Thyroid gland (tissue), 4 donors: ENCODE measurements at places on chromosomes 7 and 10. TPM values are rescaled to one million over a fixed set of nuclear protein-coding genes. Genes with fewer than 3 reads are reported as not detected.

GRCh38 chr10:28970231-28970630, 292.9 kb downstream of the BAMBI start:
- H3K27ac ChIP-seq, result no peak overlapping the region
- DNase-seq, result no peak
- no peaks in the 10 kb centered on the region for H3K27me3 ChIP-seq
- no peak overlapping the region for H3K4me3 ChIP-seq
- no peaks in the 10 kb centered on the region for H3K4me1 ChIP-seq

DNA sequence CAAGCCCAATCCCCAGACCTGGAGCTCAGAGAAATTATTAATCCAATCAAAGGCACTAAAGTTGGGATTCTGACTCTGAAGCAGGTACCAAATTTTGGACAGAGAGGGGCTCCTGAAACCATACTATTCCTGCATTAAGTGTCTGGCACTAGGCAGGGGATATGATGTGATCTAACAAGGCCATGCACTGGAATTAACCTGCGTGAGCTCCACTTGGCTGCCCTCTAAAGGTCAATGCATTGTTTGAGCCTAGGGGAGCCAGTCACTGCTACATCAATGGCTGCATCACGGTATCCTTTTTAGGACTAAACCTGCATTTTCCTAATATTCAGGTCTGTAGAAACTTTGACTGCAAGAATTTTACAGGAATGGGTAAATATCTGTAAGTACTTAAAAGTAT, 42.1 kb downstream of the ST8SIA6 start:
- DNase-seq, result no peak
- no peaks in the 10 kb centered on the region for H3K4me1 ChIP-seq
- H3K27me3 ChIP-seq, result no peaks in the 10 kb centered on the region
- no peak overlapping the region for H3K27ac ChIP-seq
- no peak overlapping the region for H3K4me3 ChIP-seq

Gene EVX1
- total RNA-seq, result not detected

GRCh38 chr7:49852619-49853462, 79.4 kb downstream of the VWC2 start:
- no peak overlapping the region for H3K4me3 ChIP-seq
- H3K36me3 ChIP-seq, result no peaks in the 10 kb centered on the region
- no peaks in the 10 kb centered on the region for H3K27me3 ChIP-seq
- DNase-seq, result peak; percentile 55
- no peak overlapping the region for H3K27ac ChIP-seq

Gene CAV2
- total RNA-seq, result 233 TPM

Gene RAPGEF5
- total RNA-seq, result 76.6 TPM

GRCh38 chr7:20562461-20562860, 53.0 kb upstream of the ABCB5 start:
- no peaks in the 10 kb centered on the region for H3K36me3 ChIP-seq
- H3K27ac ChIP-seq, result no peak overlapping the region
- no peak for DNase-seq
- no peaks in the 10 kb centered on the region for H3K27me3 ChIP-seq
- no peaks in the 10 kb centered on the region for H3K4me1 ChIP-seq

- H3K27me3 ChIP-seq, result no peaks in the 10 kb centered on the region
- no peaks in the 10 kb centered on the region for H3K4me1 ChIP-seq
- DNase-seq, result no peak
- no peak overlapping the region for H3K4me3 ChIP-seq
- H3K27ac ChIP-seq, result no peak overlapping the region
- H3K36me3 ChIP-seq, result no peaks in the 10 kb centered on the region
Observed at GRCh38 chr7:90768301-90768700, 172.2 kb downstream of the CDK14 start.

Gene MMP21
- total RNA-seq, result not detected

Gene STK31
- 0.27 TPM for total RNA-seq

Gene CUX1
- 93.8 TPM for total RNA-seq

Gene MYPN
- 0.11 TPM for total RNA-seq

DNA sequence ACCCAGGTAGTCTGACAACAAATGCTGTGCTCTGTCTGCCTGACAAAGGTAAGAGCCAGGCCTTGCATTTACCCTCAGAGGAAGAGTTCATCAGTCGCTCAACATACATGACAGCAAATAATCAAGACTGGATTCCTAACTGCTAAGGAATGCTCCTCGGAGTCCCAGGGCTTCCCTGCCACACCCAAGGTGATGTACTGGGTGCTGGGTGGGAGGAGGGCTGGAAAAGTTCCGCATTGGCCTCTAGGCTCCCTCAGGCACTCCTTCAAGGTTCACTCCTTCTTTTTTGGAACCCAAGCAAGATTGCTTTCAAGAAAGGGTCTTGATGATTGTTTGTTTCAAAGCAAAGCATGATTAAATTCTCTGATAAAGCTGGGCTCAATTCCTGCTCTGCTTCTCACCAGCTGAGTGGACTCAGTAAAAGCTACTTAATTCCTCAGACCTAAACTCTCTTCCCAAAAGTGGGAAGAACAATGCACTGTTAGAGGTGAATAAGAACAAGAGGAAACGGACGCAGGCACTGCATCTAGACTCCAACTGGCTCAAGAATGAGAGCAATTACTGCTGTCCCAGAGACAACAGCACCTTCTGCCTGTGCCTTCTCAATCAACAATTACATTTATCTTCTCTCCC, 173.5 kb downstream of the ELMO1 start:
- DNase-seq, result no peak
- H3K27me3 ChIP-seq, result no peaks in the 10 kb centered on the region
- peaks cover 16% of the 10 kb centered on the region for H3K4me1 ChIP-seq
- H3K27ac ChIP-seq, result no peak overlapping the region

- H3K36me3 ChIP-seq, result no peaks in the 10 kb centered on the region
- no peak overlapping the region for H3K27ac ChIP-seq
- no peaks in the 10 kb centered on the region for H3K27me3 ChIP-seq
- H3K4me1 ChIP-seq, result peaks cover 25% of the 10 kb centered on the region
Observed at GRCh38 chr10:51266496-51266895, 192.2 kb downstream of the PRKG1 start.

DNA sequence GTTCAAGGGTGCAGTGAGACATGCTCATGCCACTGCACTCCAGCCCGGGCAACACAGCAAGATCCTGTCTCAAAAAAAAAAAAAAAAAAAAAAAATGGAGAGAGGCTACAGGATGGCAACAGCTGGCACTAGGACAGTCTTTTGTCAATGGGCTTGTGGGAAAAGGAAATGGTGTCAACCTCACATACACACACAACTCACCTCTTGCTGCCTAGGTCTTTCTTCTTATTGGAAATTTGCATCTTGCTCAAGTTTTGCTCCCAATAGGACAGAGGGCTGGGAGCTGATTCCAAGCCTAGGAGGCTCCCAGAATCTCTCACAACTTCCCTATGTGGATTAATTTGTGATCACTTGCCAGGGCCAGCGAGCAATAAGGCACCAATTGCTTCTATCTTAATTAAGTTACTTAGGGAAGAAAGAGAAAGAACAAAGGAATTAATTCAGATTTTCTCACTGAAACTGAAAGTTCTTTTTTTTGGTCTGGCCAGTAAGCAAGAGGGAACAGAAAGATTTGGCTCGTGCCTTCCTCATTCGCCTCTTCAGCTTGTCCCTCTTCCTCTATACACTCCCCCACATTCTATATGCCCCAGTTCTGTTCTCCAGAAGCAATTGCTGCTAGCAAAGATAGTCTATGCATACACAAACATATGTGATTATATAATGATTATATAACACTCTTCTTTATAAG, 33.8 kb downstream of the MAP3K8 start:
- H3K4me3 ChIP-seq, result no peak overlapping the region
- no peak for DNase-seq
- H3K27ac ChIP-seq, result no peak overlapping the region

GRCh38 chr7:73829921-73830680, 695 bp upstream of the CLDN4 start:
- H3K27ac ChIP-seq, result peak overlapping the region; percentile 90
- no peaks in the 10 kb centered on the region for H3K36me3 ChIP-seq
- H3K4me3 ChIP-seq, result no peak overlapping the region
- no peaks in the 10 kb centered on the region for H3K27me3 ChIP-seq

Gene SPDYE9
- total RNA-seq, result not detected

- no peaks in the 10 kb centered on the region for H3K27me3 ChIP-seq
- no peak overlapping the region for H3K4me3 ChIP-seq
- no peaks in the 10 kb centered on the region for H3K4me1 ChIP-seq
- H3K27ac ChIP-seq, result no peak overlapping the region
Observed at GRCh38 chr7:148242294-148242821, 348.2 kb upstream of the C7orf33 start.

GRCh38 chr10:18158773-18159265, 18.6 kb downstream of the CACNB2 start:
- DNase-seq, result no peak
- H3K27me3 ChIP-seq, result no peaks in the 10 kb centered on the region
- H3K4me3 ChIP-seq, result no peak overlapping the region
- H3K36me3 ChIP-seq, result no peaks in the 10 kb centered on the region
- no peaks in the 10 kb centered on the region for H3K4me1 ChIP-seq

DNA sequence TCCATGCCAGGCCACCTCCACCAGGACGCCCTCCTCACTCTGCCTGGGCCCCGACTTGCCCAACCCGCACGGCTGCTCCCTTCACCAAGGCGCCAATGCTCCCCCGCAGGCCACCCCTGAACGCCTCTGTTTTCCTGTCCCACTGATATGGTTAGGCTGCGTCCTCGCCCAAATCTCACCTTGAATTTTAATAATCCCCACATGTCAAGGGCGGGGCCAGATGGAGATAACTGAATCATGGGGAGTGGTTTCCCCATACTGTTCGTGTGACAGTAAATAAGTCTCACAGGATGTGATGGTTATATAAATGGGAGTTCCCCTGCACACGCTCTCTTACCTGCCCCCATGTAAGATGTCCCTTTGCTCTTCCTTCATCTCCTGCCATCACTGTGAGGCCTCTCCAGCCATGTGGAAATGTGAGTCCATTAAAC, 29.8 kb downstream of the RSU1 start:
- H3K4me1 ChIP-seq, result no peaks in the 10 kb centered on the region
- H3K4me3 ChIP-seq, result no peak overlapping the region
- no peak overlapping the region for H3K27ac ChIP-seq
- no peak for DNase-seq
- H3K27me3 ChIP-seq, result no peaks in the 10 kb centered on the region

DNA sequence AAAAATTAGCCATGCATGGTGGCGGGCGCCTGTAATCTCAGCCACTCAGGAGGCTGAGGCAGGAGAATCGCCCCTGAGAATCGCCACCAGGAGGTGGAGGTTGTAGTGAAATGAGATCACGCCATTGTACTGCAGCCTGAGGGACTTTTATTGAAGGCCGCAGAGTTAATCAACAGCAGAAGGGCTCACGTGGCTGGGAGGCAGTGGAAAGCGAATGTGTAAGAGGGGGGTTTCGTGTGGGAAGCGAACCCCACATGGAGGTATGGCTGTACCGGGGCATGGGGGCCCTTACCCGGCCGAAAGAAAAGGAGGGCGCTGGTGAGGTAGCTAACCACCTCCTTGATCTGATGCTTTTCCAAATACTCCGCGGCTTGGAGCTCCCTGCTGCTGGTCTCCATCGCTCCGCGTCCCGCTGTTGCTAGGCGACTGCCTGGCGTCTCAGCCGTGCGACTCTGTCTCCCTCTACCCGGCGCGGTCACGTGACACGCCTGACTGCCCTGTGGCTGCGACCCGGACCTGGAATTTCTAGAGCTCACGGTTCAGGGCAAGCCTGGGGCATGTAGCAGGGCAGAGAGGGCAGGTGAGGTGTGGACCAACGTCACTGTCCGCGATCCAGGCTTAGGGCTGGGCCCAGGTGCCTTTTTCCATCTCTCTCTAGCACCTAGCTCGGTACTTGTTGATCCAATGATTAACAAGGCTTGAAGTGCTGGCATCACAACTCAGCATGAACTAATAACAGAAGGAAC, at the start of gene EFCAB10:
Gene EFCAB10 (minus strand): TSS at position 428 of the 746 bp plus-strand sequence. CDS start 30 bp downstream, at position 398.
- H3K36me3 ChIP-seq, result no peaks in the 10 kb centered on the region
- no peak within 1 kb of the TSS for H3K27ac ChIP-seq
- H3K4me1 ChIP-seq, result peaks cover 5% of the 10 kb centered on the region
- H3K27me3 ChIP-seq, result no peaks in the 10 kb centered on the region

Gene CYP3A4
- not detected for total RNA-seq

Gene PALD1
- 28.2 TPM for total RNA-seq

- H3K4me1 ChIP-seq, result peaks cover 7% of the 10 kb centered on the region
- no peaks in the 10 kb centered on the region for H3K36me3 ChIP-seq
- H3K4me3 ChIP-seq, result no peak overlapping the region
- no peaks in the 10 kb centered on the region for H3K27me3 ChIP-seq
Observed at GRCh38 chr7:122674502-122674901, 24.4 kb downstream of the RNF133 start.

- H3K27ac ChIP-seq, result no peak overlapping the region
- H3K36me3 ChIP-seq, result no peaks in the 10 kb centered on the region
- H3K27me3 ChIP-seq, result no peaks in the 10 kb centered on the region
- DNase-seq, result no peak
Observed at GRCh38 chr10:131993275-131993674, 11.6 kb upstream of the BNIP3 start.

DNA sequence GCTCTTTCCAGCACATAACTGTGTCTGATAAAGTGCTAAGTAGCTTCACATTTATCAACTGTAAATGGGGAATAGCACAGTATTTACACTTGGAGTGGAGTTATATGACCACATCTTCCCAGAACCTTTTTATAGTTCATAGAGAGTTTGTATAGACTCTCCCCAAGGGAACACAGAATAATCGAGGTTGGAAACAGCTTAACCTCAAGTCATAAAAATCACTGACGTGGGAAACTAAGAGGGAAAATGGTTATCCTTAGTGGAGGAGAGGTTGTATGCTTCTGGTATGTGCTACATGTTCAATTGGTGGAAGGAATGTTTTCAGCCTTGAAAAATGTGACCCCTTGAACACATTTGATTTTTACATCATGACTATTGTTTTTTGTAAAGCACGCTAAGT, 167.9 kb upstream of the KIAA1217 start:
- H3K4me1 ChIP-seq, result peaks cover 16% of the 10 kb centered on the region
- H3K27ac ChIP-seq, result no peak overlapping the region
- no peaks in the 10 kb centered on the region for H3K36me3 ChIP-seq
- no peak overlapping the region for H3K4me3 ChIP-seq
- DNase-seq, result no peak

- DNase-seq, result no peak
- no peak overlapping the region for H3K4me3 ChIP-seq
- no peak overlapping the region for H3K27ac ChIP-seq
- H3K4me1 ChIP-seq, result no peaks in the 10 kb centered on the region
- no peaks in the 10 kb centered on the region for H3K36me3 ChIP-seq
- H3K27me3 ChIP-seq, result no peaks in the 10 kb centered on the region
Observed at GRCh38 chr7:86818903-86819302, 175.2 kb downstream of the GRM3 start.

DNA sequence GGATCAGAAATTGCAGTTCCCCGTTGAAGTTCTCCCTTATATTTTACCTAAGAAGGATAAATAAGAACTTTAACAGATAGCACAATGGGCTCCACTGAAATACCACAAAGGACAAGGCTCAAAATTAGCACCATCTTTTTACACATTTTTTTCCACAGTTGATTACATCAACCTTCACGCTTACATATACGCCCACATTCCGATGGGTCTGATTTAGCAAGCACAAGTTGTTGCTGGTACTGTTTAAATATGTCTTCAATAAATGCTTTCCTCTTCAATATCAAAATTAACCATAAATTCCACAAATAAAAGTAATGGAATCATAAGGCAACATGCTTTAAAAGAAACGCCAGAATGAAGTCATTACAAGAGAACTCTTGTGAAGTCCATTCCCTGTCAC, 79.5 kb downstream of the NEBL start:
- no peaks in the 10 kb centered on the region for H3K27me3 ChIP-seq
- H3K4me1 ChIP-seq, result no peaks in the 10 kb centered on the region
- peaks cover 17% of the 10 kb centered on the region for H3K36me3 ChIP-seq
- no peak overlapping the region for H3K4me3 ChIP-seq
- no peak for DNase-seq
- H3K27ac ChIP-seq, result no peak overlapping the region
